ENCODE measurements at places on chromosomes 5 and 9.

- DNase-seq = no peak
These were observed 36.2 kb downstream of the PHAX start for GRCh38 chr5:126636956-126637355.

- no peak for DNase-seq
These were observed 676.3 kb upstream of the GRAMD2B start for GRCh38 chr5:125746917-125747316.

- no peak for DNase-seq
These were observed 86.6 kb downstream of the MED27 start for GRCh38 chr9:131992906-131993657.

DNA sequence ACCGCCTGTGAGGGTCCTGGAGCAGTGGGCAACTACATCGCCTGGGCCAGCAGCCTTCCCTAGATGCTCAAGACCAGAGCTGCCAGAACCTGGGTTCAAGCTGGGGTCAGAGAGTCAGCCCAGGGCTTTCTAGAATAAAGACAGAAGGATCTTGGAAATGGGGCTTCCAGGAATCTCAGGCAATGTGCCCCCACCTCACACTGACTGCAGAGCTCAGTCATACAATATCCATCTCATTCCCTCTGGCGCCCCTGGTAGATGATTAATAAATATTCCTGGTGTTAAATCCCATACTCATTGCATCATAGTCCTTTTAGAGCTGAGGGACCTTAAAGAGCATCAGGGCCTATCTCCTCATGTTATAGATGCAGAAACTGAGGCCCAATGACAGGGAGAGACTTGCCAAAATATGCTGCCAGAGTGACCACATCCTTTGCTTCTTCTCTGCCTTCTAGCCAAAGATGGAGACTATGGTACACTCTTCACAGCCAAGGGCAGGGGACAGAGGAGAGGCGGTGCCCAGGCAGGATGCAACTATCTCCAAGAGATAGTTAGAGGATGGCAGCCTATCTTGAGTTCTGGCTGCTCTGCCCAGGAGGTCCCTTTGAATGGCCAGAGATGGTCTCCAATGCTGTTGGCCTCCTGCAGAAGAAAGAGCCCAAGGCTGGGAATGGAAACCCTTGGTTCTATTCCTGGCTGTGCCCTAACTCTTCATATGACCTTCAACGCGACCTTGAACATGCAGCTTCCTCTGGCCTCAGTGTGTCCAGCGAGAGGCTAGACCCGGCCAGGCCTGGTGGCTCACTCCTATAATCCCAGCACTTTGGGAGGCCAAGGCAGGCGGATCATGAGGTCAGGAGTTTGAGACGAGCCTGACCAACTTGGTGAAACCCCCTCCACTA lies 36.2 kb upstream of the IL17B start:
- DNase-seq = no peak

GRCh38 chr5:35365758-35366157 lies 135.5 kb upstream of the PRLR start:
- no peak for DNase-seq

DNA sequence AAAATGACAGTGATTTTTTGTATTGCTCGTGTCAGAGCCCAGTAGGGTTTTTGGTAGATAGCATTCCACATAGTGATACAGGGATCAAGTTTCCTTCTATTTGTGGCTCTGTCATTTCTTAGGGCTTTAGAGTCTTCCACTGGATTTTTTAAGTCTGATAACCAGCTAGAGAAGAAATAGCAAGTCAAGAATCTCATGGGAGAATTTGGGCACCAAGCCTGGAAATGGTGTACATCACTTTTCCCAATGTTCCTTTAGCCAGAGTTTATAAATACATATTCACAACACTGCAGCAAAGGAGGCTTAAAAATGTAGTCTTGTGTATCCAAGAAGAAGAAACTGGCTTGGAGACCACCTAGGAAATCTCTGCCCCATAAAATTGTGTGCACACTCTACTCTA lies 647.1 kb upstream of the KLF4 start:
- DNase-seq = no peak

DNA sequence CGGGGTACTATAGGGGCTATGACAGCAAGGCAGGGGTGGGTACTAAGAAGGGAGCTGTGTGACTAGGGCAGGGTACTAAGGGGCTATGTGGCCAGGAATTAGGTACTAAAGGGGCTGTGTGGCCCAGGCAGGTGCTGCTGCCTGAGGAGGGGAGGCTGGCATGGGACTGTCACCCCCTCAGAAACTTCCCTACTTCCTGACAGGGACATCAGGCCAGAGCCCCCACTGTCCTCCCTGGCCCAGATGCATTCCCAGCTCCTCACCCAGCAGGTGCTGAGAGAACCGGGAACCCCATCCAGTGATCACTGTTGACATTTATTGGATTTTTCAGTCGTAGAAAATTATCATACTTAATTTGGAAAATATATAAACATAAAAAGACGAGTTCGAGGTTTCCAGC lies 26.6 kb downstream of the IRX2 start:
- no peak for DNase-seq

DNA sequence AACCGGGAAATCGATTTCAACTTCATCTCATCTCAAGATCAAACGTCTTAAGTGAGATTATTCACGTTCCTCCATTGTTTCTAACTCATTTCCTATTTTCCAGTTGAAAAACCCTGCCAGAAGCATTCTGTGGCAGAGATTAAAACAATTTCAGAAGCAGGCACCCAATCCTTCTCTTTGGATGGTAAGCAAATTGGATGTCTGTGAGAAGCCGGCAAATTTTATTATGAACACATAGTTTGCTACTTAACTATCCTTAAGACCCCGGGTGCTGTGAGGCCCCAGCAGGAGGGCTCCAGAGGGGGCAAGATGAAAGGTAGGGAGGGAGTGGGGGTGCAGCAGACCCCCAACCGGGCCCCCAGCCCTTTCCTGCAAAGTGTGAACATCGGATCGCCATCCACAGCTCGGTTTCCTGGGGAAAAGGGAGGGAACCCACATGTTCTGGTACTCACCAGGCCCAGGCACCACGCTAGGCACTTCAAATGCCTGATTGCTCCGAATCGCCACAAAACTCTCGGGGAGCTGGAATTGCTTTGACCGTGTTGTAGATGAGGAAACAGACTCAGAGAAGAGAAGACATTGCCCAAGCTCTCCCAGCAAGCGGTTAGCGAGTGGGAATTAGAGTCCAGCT lies 167.1 kb upstream of the MVB12B start:
- no peak for DNase-seq

GRCh38 chr9:98830554-98830953 lies 23.1 kb downstream of the GALNT12 start:
- DNase-seq = no peak

DNA sequence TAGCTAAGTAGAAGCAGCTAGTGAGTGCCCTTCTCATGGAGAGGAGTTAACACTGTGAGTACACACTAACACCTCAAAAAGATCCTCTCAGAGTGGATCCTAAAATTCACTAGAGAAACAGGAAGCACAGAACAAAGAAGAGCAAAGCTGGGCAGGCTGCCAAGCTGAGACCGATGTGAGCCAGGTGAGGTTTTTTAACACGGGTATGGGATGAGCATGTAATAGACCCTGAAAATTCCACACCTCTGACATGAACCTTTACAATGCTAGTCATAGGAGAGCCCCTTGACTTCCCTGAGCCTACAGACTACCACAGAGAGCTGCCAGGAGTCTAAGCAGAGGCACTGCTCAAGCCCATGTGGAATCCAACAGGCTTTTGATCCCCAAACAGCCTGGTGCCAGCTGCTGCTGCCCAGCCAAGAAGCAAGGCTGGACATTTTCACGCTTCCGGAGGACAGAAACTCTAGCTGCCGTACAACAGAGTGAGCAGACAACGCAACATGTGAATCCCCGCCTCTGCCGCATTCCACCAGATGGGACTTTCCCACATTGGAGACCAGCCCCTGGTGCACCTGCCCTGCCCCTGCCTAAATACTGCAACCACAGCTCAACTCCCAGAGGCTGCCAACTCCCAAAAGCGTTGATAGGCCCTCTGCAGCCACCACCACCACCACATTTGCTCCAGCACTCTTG lies 280.8 kb downstream of the CDH10 start:
- DNase-seq = no peak

DNA sequence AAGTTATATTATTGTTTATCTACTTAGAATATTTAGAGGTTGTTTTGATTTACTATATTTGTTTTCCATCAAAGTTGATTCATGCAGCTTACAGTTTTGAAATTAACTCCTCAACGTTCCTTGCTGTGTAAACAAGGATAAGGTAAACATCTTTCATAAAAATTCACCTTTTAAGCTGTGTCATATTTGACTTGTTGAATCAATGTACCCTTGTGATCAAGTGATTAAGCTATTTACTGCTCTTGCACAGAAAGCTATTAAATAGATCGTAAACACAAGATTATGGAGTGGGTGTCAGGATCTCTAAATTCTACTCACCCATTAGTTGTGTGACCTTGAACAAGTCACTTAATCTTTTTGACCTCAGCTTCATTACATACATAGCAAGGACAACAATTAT lies 2054.0 kb upstream of the NUDT12 start:
- no peak for DNase-seq

DNA sequence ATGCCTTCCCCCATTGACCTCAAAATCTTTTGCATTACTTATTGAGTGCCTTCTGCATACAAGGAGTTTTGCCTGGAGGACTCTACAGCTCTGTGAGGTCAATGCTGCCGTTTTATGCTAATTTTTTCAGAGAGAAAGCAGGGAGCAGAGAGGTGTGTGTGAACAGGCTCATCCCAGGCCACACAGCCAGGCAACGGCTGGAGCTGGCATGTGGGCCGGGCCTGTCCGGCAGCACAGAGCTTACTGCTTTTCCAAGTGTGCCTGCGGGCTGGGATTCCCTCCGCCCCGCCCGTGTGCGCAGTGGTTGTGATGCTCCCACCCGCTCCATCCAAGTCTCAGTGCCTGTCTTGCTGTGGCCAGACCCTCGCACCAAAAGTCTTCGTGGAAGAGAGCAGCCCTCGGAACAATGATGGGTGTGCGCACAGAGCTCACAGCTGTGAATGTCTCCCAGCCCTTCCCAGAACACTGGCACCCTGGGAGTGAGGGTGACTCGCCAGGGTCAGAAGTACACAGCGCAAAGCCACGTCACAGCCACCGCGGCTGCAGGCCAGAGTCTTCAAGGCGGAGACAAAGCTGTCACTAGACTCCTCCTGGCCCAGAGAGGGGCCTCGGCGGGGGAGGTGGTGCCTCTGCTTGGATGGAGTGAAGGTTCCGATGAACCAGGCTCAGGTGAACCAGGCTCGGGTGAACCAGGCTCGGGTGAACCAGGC lies 82.8 kb downstream of the COL5A1 start:
- no peak for DNase-seq

DNA sequence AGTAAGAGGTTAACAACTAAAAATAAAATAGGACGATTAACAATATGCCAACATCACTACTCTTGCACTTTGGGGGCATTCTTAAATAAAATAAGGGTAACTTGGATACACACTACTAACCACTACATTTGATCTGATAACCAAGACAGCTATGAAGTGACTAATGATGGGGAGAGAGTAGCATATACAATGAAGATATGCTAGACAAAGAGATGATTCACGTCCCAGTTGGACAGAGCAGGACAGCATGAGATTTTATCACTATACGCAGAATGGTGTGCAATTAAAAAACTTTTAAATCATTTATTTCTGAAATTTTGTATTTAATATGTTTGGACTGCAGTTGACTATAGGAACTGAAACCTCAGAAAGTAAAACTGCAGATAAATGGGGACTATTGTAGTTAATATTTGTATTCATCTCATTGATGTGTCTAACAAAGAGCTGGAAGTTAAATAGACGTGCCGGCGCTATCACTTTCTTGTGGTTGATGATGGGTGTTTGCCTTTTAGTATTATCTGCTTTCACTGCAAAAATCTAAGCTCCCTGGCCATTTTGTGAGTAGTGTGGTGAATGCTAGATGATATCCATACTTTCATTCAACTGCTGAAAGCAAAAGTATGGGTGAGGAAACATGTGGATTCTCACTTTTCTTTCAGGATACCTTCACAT lies 18.7 kb downstream of the GIN1 start:
- no peak for DNase-seq
